SK-N-SH treated with all-trans-retinoic acid at 6 μM for 48 hours (cell line): ENCODE measurements at places on chromosomes 4 and X.

GRCh38 chr4:37735578-37735977 is 49.4 kb upstream of the RELL1 start:
- ATAC-seq = no peak

GRCh38 chrX:4708970-4709760 is 995.7 kb upstream of the PRKX start:
- no peak for ATAC-seq

GRCh38 chrX:107827852-107828251 is 2.2 kb downstream of the MID2 start:
- ATAC-seq = no peak

GRCh38 chr4:141638230-141638629 is 1.8 kb downstream of the IL15 start:
- no peak for ATAC-seq
